ENCODE measurements at places on chromosomes 2 and 18.

- no peak for DNase-seq
Observed at GRCh38 chr18:62399781-62400308, 74.7 kb downstream of the TNFRSF11A start.

- DNase-seq: no peak
Observed at GRCh38 chr2:48888066-48888465, 132.5 kb upstream of the LHCGR start.

GRCh38 chr2:189115126-189115525 is 64.4 kb downstream of the COL5A2 start:
- DNase-seq: no peak

GRCh38 chr2:234162861-234163260 is 112.4 kb downstream of the SPP2 start:
- DNase-seq: no peak

DNA sequence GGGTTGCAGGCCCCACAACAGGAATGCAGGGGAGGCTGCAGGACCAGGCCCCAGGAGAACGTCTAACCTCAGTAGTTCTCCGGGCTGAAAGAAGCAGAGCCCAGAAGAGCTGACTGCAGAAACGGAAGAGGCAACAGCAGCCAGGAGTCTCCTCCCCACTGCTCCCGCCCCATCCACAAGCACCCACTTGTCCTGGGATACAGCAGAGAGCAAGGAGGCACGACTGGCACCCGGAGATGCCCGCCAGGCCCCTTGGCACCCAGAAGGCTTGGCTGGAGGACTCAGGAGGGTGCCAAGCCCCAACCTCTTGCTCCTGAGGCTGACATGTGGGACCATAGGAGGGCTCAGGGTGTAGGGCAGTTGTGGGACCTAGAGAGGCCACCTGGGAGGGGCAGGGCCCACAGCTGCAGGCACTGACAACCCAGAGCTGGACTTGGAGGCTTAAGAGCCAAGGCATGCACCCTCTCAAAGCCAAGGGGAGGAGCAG is 29.0 kb upstream of the TNS1 start:
- no peak for DNase-seq

- DNase-seq: no peak
Observed at GRCh38 chr2:120568975-120569268, 166.7 kb upstream of the GLI2 start.

- peak; percentile 89 for DNase-seq
Observed at GRCh38 chr2:66495788-66496640, 61.1 kb downstream of the MEIS1 start.

DNA sequence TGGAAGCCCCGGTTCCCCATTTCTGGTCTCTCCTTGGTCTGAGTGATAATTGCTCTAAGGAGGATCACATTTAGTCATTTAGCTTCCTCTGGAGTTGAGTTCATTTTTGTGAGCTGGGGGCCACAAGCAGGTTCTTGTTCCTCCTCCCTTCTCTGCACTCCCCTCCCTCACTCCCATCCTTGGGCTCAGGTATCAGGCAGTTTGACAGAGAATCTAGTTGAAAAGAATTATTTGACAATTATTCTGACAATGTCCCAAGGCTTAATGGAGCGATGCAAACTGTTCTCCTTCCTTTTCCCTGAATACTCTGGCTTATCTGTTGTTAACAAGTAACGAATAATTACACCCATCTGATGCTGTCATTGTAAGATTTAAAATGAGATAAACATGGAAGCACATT is 61.5 kb downstream of the SERPINB8 start:
- DNase-seq: no peak

- no peak for DNase-seq
Observed at GRCh38 chr2:2890901-2891300, 486.7 kb downstream of the EIPR1 start.

DNA sequence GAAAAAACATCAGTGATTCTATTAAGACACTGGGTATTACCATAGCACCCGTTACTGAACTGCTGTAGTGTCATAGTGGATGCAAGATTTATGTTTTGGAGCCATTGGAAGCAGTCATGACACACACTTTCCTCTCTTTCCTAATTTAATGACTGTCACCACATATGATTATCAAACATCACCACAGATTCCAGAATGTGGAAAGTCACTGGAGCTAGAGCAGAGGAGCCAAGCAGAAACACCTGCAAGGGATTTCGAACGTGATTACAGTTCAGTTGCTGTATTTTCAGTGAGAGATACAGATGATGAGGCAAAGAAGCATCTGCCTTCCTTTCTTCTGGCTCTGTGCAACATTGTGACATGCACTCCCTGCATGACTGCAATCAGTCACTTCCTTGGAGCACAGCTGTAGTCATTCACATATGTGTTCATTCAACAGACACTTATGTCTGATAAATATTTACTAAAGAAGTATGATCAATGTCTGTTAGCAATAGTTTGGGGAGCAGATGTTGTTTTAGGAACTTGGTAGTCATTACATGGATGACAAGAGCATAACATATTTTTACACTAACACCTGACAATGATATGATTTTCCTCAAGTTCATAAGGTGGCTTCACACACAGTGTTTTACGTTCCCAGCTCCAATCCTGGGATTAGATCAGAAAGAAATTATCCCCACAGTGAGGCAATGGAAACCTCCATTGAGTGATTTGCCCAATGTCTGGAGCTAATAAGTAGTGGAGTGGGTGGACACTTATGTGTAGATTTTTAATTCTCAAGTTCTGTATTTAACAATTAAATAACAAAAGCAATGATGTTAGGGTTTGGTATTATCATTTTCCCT is 416.6 kb downstream of the PLCL1 start:
- no peak for DNase-seq

GRCh38 chr2:174738841-174739240 is 25.4 kb downstream of the CHRNA1 start:
- no peak for DNase-seq

DNA sequence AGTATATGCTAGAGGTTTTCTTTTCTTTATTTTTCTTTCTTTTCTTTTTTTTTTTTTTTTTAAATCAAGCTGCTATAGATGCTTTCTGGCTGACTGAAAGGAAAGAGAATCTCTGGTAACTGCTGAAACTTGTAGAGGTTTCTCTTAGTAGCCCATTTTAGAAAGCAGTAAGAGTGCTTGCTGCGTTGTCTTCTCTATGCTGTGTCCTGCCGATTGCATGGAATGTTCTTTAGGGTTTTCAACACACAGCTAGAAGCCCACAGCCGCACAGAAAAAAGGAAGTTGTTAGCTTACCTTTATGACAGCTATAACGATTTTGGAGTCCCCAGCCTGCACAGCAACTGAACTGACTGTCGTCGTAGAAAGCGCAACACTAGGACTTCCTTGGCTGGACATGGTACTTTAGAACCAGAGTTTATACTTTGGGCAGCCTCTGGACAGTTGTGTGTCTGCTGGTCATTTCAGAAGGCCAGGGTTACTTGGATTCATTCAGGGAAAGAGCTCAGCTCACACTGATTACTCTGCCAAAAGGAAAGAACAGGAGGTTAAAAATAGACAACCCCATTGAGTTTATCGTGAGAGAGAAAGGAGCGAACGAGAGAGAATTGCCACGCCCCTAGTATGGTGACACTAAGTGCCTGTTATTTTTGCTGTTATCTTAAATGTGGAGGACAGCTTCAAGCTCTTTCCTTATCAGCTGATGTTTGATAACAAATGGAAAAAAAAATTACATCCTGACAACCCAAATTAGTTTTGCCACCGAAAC is at the start of gene CCDC141:
CCDC141 (minus strand) TSS at position 592 of the 766 bp plus-strand sequence; CDS start at position 396, 196 bp downstream.
- no peak for DNase-seq

- no peak for DNase-seq
Observed at GRCh38 chr2:78718473-78718872, 307.0 kb upstream of the REG3G start.

DNA sequence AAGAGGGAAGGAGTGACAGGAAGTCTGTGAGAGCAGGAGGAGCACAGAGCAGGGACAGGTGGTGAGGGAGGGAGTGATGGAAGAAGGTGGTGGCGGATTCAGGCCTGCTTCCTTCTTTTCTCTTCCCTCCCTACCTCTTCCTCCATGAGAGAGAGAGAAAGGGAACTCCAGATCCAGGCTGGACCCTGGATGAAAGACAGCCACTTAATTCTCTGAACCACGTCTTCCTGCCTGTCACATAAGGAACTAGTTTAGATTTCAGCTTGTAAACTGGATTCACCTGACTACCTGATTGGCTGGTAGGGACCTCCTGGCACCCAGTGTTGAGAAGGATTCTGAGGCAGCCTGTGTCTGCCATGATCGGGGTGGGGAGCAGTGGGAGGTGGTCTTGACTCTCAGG is 48.9 kb downstream of the PAX8 start:
- DNase-seq: no peak

GRCh38 chr2:22930781-22931180 is 454.2 kb upstream of the KLHL29 start:
- DNase-seq: no peak
